Stimulated activated CD8-positive, alpha-beta memory T cell treated with anti-CD3 and anti-CD28 coated beads, Interleukin-2, amount 100 ng/mL, for 1 hour (primary cell): ENCODE measurements at places on chromosomes 13 and 19.

GRCh38 chr13:104491916-104492315, 1425.7 kb upstream of the SLC10A2 start:
- DNase-seq = no peak

DNA sequence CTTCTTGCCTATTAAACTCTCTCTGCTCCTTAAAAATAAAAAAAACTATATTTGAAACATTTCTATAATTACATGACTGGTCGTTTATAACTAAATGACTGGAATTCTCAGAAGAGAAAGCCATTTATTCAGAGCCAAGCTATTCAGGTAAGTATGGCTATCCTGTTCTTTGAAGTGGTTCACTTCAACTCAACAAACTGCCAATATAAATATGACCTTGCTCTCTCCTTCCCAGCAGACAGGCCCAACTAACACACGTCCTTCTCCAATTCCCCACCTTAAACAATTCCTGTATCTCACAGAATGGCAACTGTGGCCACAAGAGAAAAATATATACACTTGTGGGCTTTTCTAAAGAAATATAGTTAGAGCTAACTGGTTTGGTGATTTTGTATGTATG, 153.9 kb downstream of the MIPEP start:
- no peak for DNase-seq

- no peak for DNase-seq
These were observed 870 bp upstream of the UNC13A start for GRCh38 chr19:17688853-17689595.

- DNase-seq = no peak
These were observed 16.1 kb downstream of the ZNF446 start for GRCh38 chr19:58492265-58492664.

- no peak for DNase-seq
These were observed 1784.8 kb downstream of the PCDH9 start for GRCh38 chr13:65445340-65445739.

DNA sequence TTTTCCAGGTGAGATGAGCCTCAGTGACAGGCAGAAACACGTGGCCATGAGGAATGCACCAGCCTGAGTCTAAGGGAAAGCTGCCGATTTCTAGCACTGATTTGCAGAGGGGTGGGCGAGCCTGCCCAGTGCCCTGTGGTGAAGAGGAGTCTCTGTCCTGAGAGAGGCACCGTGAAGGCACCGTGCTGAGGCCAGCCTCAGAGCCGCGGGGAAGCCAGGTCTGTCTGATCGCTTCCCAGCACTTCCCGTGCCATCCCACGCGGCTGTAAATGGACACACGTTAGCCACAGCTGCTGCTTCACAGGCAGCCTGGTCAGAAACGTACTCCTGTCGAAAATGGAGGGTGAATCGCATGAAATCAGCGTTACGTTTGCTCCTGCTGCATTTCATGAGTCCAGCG, 79.8 kb downstream of the ATP11A start:
- no peak for DNase-seq

- no peak for DNase-seq
These were observed 692 bp downstream of the CYP4F2 start for GRCh38 chr19:15897026-15897737.

DNA sequence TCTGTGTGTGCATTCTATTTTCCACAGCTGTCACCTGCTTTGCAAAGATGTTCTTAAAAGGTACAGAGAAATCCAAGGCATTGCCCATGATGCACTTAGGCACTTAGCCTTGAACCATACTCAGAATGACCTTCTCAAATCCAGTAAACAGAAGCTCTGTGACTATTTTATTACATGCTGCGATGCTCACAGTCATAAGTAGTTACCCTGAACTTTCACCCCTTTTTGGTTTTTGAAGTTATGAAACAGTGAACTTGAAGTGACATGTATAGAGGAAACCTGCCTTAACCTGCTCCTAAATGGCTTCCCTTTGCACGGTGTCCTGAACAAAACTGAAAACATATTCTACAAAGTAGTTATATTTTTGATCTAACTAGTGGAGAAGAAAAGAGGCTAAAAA, 100.4 kb downstream of the SLC10A2 start:
- DNase-seq = no peak

- no peak for DNase-seq
These were observed 30.3 kb downstream of the ZNF823 start for GRCh38 chr19:11708457-11708856.

DNA sequence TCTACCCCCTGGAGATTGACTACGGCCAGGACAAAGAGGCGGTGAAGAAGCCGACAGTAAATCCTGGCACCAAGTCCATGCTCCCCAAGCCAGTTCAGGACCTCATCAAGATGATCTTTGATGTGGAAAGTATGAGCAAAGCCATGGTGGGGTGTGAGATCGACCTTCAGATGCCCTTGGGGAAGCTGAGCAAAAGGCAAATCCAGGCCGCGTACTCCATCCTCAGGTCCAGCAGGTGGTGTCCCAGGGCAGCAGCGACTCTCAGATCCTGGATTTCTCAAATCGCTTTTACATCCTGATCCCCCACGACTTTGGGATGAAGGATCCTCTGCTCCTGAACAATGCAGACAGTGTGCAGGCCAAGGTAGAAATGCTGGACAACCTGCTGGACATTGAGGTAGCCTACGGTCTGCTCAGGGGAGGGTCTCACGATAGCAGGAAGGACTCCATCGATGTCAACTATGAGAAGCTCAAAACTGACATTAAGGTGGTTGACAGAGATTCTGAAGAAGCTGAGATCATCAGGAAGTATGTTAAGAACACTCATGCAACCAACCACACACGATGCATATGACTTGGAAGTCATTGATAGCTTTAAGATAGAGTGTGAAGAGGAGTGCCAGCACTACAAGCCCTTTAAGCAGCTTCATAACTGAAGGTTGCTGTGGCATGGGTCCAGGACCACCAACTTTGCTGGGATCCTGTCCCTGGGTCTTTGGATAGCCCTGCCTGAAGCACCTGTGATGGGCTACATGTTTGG, 24.0 kb upstream of the ANKRD10 start:
- no peak for DNase-seq

DNA sequence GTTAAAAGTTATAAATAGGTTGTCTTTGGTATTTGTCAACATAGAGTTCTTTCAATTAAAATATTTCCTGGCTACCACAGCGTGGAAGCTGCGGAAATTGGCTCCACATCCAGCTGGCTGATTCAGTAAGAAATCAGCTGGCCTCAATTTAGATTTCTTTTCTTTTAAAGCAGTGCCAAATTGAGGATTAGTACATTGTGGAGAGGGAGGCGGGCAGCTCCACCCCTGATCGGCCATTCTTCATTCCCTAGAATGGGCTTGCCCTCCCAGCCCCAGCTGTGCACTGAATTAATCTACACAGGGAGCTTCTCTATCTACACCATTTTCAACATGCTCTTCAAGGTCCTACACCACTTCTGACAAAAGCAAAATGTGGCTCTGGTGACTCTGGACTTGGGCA, 624.8 kb downstream of the DACH1 start:
- DNase-seq = no peak

GRCh38 chr13:84136582-84136981, 254.3 kb upstream of the SLITRK1 start:
- no peak for DNase-seq

DNA sequence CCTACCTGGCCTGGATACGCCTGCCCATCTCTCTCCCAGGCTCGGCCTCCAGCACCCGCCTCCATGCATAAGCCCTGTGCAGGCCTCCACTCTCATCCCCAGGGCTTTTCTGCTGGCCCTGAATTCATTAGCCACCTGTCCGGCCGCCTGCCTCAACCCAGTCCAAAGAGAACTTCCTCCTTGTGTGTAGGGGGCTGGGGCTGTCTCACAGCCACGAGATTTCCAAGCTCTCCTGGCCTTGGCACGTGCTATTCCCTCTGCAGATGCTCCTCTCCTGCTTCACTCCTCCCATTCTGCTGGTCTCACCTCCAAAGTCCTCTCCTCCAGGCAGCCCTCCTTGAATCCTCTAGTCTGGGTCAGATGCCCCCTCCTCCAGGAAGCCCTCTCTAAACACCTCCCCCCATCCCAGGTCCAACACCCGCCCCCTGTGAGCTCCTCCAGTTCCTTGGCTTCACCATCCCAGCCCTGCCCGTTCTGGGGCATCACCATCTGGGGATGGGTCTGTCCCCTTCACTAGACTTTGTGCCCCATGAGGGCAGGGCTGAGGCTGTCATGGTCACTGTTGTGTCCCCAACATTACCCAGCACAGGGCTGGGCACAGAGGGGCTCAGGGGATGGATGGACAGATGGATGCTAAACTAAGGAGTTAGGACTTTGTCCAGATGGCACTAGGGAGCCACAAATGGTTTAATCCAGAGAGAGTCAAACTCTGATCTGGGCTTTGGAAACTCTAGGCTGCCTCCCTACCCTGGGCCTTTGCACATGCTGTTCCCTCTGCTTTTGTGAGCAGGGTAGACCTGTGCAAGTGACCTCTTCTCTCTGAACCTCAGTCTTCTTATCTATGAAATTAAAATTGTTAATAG, 14.8 kb downstream of the MEIS3 start:
- no peak for DNase-seq

GRCh38 chr19:14375055-14375581, 6.1 kb upstream of the ADGRE5 start:
- peak; percentile 63 for DNase-seq

DNA sequence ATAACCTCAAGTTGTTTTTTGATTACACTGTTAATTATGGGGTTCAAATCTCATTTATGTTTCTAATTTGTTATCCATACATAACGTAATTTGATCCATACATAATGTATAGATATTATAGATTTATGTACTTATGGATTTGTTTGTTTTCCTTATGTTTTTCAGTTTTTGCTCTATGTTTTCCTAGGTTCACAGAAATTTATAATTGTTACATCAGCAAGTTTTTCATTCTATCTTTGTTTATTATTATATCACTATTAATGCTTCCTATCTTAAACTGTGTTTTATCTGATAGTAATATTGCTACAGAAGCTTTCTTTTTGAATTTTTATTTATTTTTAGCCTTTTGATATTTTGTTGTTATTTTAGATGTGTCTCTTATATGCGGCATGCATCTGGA, 194.3 kb upstream of the SOX21 start:
- no peak for DNase-seq

GRCh38 chr19:6062961-6063575, 47.2 kb downstream of the RFX2 start:
- DNase-seq = no peak

- no peak for DNase-seq
These were observed 3.5 kb downstream of the SELENOV start for GRCh38 chr19:39518458-39518857.

DNA sequence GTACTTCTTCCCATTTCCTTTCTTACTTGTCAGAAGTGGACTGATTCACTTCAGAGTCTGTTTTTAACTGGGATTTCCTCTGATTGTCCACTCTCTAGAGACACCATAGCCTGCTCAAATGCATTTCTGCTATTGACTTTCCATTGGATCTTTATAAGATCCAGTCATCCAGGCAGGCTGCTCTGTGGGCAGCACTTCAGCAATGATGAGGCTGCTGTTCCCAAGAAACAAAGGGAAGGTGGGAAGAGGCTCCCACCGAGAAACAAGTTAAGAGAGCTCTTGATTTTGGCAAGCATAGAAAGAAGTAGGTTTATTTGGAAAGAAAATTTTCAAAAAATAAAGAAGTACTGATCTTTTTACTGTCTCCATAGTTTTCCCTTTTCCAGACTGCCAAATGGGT, 125.8 kb upstream of the STARD13 start:
- no peak for DNase-seq

DNA sequence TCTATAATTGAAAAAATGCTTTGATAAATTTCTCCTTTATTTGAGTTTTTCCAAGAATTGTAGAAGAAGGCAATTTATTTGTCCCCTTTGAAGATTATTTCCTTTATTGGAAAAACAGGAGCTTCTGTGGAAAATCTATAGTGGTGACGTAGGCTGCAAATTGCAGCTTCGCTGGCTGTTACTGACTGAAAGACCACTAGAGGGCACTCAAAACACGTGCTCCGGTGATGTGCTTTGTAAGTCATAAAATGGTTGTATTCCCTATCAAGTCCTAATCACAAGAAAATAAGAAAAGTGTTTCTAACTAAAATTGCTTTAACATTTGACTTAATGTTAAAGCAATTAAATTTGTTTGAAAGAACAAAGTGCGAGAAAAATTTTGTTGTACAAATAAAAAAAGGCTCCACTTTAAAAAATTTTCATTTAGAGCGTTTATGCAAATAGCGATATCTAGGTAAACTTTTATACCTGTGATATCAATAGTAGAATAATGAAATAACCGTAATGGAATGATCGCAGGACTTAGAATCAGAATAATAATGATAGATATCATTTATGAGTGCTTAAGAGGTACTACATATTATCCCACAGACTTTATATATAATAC, 638.2 kb upstream of the SPRY2 start:
- no peak for DNase-seq

DNA sequence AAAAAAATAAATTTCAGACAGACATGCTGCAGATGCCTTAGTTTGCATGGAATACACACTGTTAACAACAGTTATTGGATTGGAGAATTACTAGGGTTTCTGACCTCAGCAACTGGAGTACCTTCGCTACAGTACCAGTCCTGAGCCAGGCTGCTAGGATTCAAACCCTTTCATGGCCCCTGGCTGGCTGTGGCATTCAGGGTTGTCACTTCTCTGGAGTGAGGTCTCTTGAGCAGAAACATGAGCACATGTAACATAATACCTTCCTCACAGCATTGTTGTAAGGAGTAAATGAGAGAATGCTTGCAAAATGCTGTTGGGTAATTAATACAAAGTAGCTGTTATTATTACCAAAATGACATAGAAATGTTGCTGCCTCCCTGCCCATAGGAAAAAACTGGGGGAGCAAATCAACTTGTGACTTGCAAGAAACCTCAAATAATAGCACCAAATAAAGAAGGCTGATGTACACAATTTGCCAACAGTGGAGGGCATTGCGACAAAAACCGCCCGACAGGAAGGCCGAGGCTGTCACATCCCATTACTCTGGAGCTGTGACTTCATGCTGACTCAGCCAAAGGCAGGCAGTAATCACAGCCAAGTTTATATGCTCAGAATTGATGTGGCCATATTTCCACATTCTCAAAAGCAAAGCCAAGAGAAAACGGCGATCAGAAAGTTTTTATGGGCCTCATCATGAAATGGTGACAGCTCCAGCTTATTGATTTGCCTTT, 100.4 kb downstream of the RFC3 start:
- DNase-seq = no peak

- DNase-seq = no peak
These were observed 205.5 kb downstream of the EFNB2 start for GRCh38 chr13:106329941-106330340.
